ENCODE measurements at places on chromosomes 11 and 22. TPM values are rescaled to one million over a fixed set of nuclear protein-coding genes. Genes with fewer than 3 reads are reported as not detected.

DNA sequence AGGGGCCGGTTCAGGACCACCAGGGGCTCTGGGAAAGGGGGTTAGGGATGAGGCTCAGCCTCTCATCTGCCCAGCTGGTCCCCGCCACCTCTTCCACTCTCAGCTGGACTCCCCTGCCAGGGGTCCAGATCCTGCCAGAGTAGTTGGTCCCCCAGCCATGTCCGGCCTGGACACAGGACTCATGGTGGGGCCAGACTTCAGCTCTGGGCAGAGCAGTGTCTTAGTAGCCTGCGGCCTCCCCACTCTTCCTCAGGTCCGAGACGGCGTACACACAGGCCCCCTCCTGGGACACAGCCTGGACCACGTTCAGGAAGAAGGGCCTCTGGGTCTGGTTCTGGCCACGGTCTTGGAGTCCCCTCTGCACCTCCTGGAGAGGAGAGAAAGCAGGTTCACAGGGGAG, 25.1 kb downstream of the GGT5 start:
- H3K27me3 ChIP-seq = peaks cover 2% of the 10 kb centered on the region
- no peak for DNase-seq
- no peak overlapping the region for H3K4me3 ChIP-seq
- no peaks in the 10 kb centered on the region for H3K4me1 ChIP-seq
- peaks cover 7% of the 10 kb centered on the region for H3K36me3 ChIP-seq
- H3K27ac ChIP-seq = no peak overlapping the region

GRCh38 chr11:14643697-14644225, at the start of gene PDE3B:
TSS of gene PDE3B (plus strand) at chr11:14643804. CDS start at chr11:14644076, 272 bp downstream.
- DNase-seq = no peak
- peak within 1 kb of the TSS; percentile 90 for H3K27ac ChIP-seq
- peak within 1 kb of the TSS; percentile 82 for H3K4me3 ChIP-seq
- no peaks in the 10 kb centered on the region for H3K27me3 ChIP-seq

Gene MFRP
- total RNA-seq = not detected

- H3K27me3 ChIP-seq = no peaks in the 10 kb centered on the region
- DNase-seq = no peak
- H3K4me3 ChIP-seq = no peak overlapping the region
- no peak overlapping the region for H3K27ac ChIP-seq
- no peaks in the 10 kb centered on the region for H3K4me1 ChIP-seq
- peaks cover 7% of the 10 kb centered on the region for H3K36me3 ChIP-seq
Observed at GRCh38 chr22:35761037-35761436, 43.4 kb downstream of the APOL5 start.

Gene ZNF408
- total RNA-seq = 5.2 TPM

GRCh38 chr11:64348383-64349024, 8.5 kb downstream of the CCDC88B start:
- no peaks in the 10 kb centered on the region for H3K27me3 ChIP-seq
- H3K27ac ChIP-seq = peak overlapping the region; percentile 72
- DNase-seq = no peak
- H3K4me1 ChIP-seq = peaks cover 15% of the 10 kb centered on the region
- no peaks in the 10 kb centered on the region for H3K36me3 ChIP-seq

DNA sequence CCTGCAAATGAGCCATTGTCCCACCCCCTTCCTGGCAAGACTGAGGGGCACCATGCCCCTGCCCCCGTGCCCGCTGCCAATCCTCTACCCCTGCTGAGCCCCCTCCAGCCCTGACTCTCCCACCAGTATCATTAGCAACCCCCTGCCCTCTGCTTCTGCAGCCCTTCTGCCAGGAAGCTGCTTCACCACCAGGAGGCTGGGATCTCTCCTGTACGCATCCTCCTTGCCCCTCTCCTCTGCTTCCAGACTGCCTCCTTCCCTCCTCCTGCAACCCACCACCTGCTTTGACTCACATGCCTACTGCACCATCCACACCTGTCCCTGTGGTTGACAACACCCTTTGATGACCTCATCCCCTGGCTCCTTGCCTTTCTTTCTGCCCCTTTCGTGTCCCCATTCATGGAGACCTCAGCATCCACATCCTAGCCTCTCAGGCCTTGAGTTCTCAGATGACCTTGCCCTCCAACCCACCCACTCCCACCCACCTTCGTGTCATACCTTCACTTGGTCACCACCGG, 13.4 kb upstream of the PNPLA3 start:
- H3K36me3 ChIP-seq = no peaks in the 10 kb centered on the region
- H3K4me3 ChIP-seq = no peak overlapping the region
- H3K27ac ChIP-seq = no peak overlapping the region
- H3K27me3 ChIP-seq = no peaks in the 10 kb centered on the region
- H3K4me1 ChIP-seq = no peaks in the 10 kb centered on the region

DNA sequence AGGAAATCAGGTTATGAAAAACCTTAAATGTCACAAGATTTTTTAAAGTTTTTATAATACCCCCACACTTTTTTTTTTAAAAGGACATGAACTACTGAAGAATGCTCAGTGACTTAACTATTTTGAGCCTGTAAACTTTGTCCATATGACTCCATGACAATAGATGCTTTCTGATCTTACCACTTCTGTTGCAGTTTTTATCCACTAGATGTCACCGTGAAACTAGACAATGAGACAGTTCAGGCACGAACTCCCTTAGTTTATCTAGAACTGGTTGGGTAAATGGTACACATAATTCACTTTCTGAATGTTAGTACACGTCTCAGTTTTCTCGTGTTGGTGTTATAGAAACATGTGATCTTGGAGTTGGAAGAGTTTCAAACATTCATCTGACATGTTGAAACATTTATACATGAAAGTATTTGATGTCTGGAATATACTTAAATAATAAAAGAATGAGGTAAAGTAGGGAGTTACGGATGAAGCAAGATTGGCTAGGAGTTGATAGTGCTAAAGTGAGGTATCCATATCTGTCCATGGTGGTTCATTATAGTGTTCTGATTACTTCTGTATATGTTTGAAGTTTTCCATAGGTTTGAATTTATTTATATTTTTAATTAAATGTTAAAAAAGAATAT, 8.1 kb downstream of the CCDC15 start:
- no peak for DNase-seq
- no peak overlapping the region for H3K27ac ChIP-seq
- no peak overlapping the region for H3K4me3 ChIP-seq
- no peaks in the 10 kb centered on the region for H3K27me3 ChIP-seq
- H3K4me1 ChIP-seq = no peaks in the 10 kb centered on the region
- H3K36me3 ChIP-seq = no peaks in the 10 kb centered on the region

GRCh38 chr11:132519241-132519815, 1013.0 kb downstream of the OPCML start:
- no peaks in the 10 kb centered on the region for H3K27me3 ChIP-seq
- no peaks in the 10 kb centered on the region for H3K4me1 ChIP-seq
- no peak overlapping the region for H3K4me3 ChIP-seq
- H3K36me3 ChIP-seq = no peaks in the 10 kb centered on the region
- H3K27ac ChIP-seq = no peak overlapping the region

- H3K27ac ChIP-seq = no peak overlapping the region
- H3K4me3 ChIP-seq = no peak overlapping the region
- no peaks in the 10 kb centered on the region for H3K36me3 ChIP-seq
- H3K27me3 ChIP-seq = no peaks in the 10 kb centered on the region
- no peaks in the 10 kb centered on the region for H3K4me1 ChIP-seq
Observed at GRCh38 chr11:107741044-107741823, 29.4 kb upstream of the SLN start.

DNA sequence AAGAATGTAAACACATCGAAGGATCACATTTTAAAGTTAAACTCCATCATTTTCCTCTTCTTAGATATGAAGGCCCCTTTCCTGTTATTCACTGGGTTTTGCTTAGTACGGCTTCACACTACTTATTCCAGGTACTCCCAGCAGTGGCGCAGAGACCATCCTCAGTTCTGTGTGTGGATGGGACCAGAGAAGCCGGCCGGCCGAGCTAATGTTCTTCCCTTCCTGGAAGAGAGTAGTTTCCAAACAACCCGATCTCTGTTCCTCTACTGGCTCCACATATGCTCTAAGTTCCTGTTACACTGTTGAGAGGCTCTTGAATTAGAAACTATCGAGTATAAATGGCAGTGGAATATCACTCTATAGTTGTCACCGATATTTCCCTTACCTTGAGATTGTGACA, 684 bp upstream of the NFRKB start:
- H3K4me1 ChIP-seq = peaks cover 20% of the 10 kb centered on the region
- no peaks in the 10 kb centered on the region for H3K36me3 ChIP-seq
- peak overlapping the region; percentile 93 for H3K27ac ChIP-seq
- no peak for DNase-seq
- H3K27me3 ChIP-seq = no peaks in the 10 kb centered on the region
- peak overlapping the region; percentile 100 for H3K4me3 ChIP-seq

GRCh38 chr22:29478326-29479276, 1.4 kb upstream of the NEFH start:
- no peaks in the 10 kb centered on the region for H3K4me1 ChIP-seq
- no peak overlapping the region for H3K4me3 ChIP-seq

GRCh38 chr11:69508974-69509373, 27.5 kb downstream of the LINC01488 start:
- H3K36me3 ChIP-seq = no peaks in the 10 kb centered on the region
- H3K4me1 ChIP-seq = peaks cover 17% of the 10 kb centered on the region
- H3K27me3 ChIP-seq = no peaks in the 10 kb centered on the region
- no peak overlapping the region for H3K4me3 ChIP-seq
- no peak for DNase-seq

Gene ENTHD1
- total RNA-seq = not detected

DNA sequence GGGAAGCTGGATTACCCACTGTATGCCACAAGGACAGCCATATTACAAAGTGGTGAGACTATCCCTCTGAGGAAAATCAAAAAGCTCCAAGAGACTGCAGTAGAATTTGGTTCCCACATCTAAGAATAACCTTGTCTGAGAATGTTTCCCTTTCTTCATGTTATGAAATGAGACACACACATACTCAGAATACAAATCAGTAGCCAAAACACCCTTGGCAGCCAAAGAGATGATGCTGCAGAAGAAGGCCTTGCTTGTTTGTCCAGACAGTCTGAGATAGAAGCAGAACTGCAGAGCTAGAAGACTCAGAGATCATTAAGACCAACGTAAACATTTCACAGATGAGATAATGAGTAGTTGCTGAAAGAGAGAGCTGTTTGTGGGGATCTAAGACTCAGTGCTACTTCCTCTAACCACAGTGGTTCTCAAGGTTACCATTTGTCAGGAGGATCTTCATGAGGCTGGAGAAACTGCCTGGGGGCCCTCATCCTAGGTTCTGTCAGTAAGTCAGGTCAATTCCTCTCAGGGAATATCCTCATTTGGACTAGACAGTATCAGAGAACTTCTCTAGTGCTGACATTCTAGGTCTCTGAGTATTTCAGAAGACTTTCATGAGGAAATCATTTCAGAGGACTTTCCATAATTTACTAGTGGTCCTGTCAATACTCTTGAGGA, 38.9 kb downstream of the RELT start:
- no peaks in the 10 kb centered on the region for H3K27me3 ChIP-seq
- no peak for DNase-seq
- peak overlapping the region; percentile 51 for H3K27ac ChIP-seq
- peaks cover 35% of the 10 kb centered on the region for H3K4me1 ChIP-seq

- H3K4me1 ChIP-seq = peaks cover 55% of the 10 kb centered on the region
- H3K27me3 ChIP-seq = peaks cover 96% of the 10 kb centered on the region
- no peak overlapping the region for H3K4me3 ChIP-seq
- no peak for DNase-seq
Observed at GRCh38 chr11:31819621-31820437, 8.7 kb upstream of the PAX6 start.

- H3K27ac ChIP-seq = no peak overlapping the region
- H3K36me3 ChIP-seq = no peaks in the 10 kb centered on the region
- H3K4me1 ChIP-seq = peaks cover 6% of the 10 kb centered on the region
- H3K27me3 ChIP-seq = no peaks in the 10 kb centered on the region
- DNase-seq = no peak
Observed at GRCh38 chr11:65700399-65700798, 11.7 kb upstream of the KAT5 start.

- H3K27me3 ChIP-seq = no peaks in the 10 kb centered on the region
- no peak overlapping the region for H3K4me3 ChIP-seq
- no peak for DNase-seq
- H3K27ac ChIP-seq = no peak overlapping the region
Observed at GRCh38 chr11:116551576-116551975, 221.2 kb downstream of the BUD13 start.

DNA sequence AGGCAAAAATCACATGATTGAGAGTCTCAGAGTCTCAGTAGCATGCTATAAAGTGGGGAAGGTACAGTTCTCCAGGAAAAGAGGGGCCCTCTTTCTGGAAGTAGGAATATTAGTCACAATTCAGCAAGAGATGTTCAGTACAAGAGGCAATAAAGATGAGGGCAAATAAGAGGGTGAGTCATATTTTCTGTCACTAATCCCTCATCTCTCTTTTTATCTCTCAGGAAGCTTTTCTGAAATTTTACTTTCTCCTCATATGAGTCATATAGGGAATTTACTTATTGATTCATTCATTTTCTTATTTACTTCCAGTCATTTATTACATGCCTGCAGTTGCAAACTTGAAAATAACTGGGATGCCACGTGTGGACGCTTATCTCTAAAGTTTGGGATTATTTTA, 3.4 kb upstream of the NXPE1 start:
- H3K27ac ChIP-seq = no peak overlapping the region
- H3K4me1 ChIP-seq = no peaks in the 10 kb centered on the region
- DNase-seq = no peak
- H3K36me3 ChIP-seq = no peaks in the 10 kb centered on the region
- no peak overlapping the region for H3K4me3 ChIP-seq

Data from esophagus squamous epithelium (tissue), 5 donors.